ENCODE measurements at places on chromosomes 5 and 9.

- no peak for DNase-seq
Measured at GRCh38 chr9:88694625-88695024, 159.6 kb downstream of the NXNL2 start.

DNA sequence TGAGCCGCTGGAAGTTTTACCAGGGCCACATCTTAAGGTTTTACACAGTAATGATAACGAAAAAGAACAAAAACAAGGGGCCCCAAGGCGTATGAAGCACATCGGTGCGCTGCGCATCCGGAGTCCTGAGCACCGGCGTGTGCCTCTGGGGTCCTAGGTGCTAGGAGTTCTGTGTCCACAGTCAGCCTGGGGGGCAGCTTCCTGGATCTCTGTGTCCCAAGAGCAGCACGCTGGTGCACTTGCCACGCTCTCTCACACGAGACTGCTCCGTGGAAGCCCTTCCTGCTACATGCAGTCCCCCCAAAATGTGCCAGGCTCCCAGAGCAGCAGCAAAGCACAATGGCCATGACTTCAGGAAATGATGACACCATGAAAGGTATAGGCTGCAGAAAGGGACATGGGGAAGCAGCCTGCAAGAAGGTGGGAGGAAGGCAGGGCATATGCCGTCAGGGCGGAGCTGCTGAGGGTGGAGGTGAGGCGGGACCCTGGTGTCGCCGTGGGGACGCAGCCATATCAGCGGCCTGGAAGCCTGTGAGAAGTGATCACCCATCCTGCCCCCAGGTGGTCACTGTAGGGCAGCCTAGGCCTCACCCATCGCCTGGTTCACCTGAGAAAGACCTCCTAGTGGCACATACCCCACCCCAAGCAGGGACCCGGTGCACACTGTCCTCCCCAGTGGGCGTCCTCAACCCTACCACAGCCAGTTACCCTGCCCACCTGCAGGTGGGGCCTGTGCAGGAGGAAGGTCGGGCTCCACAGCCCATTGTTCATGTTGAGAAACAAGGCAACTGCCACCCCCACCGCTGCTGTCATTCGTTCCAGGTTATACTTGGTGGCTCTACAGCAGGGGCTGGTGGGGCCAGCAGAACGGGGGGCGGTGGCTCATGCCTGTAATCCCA, 23.6 kb upstream of the SLC6A3 start:
- no peak for DNase-seq

GRCh38 chr9:84670138-84671041, 861 bp downstream of the NTRK2 start:
- no peak for DNase-seq

DNA sequence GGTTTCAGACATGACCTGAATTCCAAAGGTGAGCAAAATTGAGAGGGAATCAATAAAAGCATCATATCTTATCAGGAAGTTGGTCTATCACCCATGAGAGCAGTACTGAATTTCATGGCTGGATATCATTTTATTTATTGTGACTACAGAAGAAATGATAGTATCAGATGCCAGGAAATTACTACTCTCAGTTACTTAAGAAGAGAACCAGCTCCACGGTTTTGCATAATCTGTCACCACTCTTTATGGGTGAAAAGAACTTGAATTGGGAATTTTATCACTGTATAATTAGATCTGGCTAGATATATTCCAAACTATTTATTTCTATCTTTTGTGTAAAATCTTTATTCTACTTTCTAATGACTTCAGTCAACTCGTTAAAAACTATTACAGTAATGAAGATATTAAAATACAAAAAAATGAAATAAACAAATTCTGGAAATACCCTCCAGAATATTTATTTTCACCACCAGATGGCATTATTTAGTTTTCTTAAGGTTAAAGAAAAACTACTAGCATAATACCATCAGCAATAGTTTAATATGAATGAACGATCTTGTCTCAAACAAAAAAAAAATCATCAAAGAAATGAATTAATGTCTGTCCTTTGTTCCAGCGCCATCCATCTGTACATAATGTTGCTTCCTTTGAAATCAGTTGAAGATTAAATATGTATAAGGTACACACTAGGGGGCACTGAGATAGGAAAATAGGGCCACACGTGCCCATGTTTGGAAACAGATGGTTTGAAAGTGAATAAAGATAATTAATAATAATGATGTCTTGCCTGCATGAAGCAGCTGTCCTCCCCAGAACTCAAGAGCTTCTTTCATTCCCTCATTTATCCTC, 84.7 kb upstream of the SLCO6A1 start:
- no peak for DNase-seq

- no peak for DNase-seq
Measured at GRCh38 chr5:76695346-76695745, 20.6 kb upstream of the F2R start.

DNA sequence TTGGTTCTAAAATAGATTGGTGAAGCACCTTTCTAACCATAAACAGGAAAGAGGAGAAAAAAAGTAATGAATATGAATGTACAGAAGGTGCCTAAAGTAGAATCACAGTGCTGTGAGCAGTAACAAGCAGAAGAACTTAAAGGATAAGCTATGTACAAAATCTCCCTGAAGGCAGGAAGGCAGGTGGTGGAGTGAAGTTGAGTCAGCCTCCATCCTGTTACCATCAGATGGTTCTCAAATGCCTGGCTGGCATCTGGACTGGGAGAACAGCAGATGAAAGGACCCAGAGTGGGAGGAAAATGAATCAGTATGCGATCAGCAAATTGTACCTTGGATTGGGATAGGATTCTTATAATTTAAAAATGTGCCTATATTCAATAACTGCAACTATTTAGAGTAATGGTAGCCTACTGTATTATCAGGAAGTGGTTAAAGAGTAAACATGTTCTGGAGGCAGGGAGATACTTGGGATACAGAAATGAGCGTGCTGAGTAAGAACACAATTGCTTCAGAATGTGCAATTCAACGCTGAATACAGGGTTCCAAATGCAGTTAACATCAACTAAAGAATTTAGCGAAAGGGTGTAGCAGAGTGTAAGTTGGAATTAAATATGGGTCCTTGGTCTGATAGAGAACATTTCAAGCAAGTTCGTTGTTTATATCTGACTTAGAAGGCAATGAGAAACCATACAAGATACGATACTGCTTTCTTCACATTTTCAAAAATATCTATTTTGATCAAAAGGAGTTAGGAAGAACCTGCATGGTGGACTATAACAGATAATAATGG, 21.1 kb upstream of the FER start:
- no peak for DNase-seq

All from activated gamma-delta T cell treated with anti-CD3 and anti-CD28 coated beads, Interleukin-2, amount 50 U/mL, for 16 hours (primary cell).